MG63 (cell line): ENCODE measurements at places on chromosomes 7 and 10. TPM values are rescaled to one million over a fixed set of nuclear protein-coding genes. Genes with fewer than 3 reads are reported as not detected.

- DNase-seq = no peak
Observed at GRCh38 chr10:132702601-132703418, 83.1 kb downstream of the NKX6-2 start.

- no peak for DNase-seq
Observed at GRCh38 chr10:5933909-5934546, 43.3 kb downstream of the IL15RA start.

DNA sequence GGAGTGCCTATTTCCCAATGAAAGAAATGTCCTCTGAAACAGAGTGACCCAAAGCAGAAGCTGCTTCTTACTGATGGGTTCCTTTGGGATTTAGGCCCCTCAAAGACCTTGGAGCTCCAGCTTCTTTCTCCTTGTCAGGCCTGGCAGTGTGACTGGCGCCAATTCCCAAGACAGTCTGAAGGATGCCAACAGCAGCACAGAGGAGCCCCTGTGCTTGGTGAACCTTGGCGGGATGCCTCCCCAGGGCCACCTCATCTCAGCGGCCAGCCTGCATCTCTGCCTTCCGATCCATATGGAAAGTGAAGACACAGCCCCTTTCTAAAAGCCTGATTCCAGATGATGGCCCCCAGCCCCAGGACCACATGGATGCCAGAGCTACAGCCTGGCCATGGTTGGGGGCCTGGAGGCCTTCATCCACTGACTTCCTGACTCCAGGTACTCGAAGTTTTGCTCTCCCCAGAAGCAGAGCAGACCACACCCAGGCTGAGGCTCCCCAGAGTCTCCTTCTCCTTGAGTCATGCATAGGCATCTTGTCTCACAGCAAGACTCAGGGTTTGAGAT lies 45.4 kb downstream of the FBXW4 start:
- no peak for DNase-seq

DNA sequence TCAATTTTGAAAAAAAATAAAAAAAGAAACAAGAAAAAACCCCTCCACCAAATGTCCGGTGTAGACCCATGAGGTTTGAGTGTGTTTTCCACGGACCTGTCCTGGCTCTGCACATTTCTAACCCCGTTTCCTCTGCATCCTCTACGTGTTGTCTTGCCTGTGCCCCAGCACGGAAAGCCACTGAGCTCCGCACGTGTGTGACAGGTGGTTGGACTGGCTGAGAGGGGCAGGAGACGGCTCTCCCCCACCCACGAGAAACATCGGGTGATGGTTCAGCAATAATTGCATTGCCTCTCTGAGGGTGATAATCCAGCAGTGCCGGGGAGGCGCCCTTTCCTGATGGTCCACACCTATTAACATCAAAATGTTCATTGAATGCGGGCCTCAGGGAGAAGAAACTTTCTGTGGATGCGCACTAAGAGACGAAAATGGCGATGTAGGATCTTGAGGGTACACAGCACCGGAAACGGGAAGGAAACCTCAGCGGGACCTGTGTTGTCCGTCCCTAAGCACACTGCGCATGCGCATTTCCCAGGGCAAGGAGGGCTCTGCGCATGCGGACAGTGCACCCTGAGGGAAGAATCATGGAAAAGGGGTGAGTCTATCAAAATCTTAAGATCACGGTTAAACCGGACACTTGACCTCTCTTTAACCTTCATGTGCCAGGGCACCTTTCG lies 470.1 kb upstream of the ADARB2 start:
- DNase-seq = no peak

DNA sequence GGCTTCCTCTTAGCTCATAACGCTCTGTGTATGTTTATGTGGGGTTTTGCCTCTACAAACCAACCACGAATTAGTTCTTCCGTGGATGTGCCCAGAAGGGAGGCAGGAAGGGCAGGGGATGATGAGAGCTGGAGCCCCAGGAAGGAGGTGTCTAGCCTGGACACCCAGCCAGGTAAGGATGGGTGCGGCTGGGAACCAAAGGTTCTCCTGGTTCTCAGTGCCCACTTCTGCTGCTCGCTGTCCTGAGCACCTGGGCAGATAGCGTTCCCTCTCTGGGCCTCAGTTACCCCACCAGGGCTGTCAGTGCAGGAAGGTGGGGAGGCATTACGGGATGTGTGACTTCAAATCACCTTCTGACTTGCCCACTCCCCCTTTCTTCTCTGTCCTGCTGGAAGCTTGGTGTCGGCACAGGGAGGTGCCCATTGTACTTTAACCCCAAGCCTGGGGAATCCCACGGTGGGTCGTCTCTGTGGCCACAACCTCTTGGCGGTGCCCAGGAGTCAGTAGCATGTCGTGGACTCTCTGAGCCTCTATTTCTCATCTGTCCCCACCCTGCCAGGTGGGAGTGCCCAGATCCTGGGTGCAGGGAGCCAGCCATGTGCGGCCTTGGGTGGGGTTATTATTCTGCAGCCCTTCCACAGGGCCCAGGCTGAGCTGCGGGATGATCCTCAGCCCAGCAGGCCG lies 18.7 kb upstream of the PCBD1 start:
- DNase-seq = no peak

GRCh38 chr10:77960829-77961329 lies 34.3 kb upstream of the DLG5 start:
- no peak for DNase-seq

GRCh38 chr7:22732556-22733126 lies 5.6 kb downstream of the IL6 start:
- no peak for DNase-seq

DNA sequence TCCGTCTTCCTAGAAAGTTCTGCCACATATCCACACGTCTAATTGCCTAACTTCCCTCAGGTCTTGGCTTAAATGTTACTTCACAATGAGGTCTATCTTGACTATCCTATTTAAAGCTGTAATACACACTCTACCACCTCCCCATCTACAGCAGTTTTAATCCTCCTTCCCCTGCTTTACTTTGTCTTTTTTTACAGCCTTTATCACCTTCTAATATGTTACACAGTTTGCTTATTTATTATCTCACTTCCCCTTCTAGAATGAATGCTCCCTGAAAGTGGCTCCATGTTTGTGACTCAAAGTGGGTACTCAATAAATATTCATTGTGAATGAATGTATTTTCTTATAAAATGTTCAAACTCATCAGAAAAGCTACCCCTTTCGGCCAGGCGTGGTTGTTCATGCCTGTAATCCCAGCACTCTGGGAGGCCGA lies 13.6 kb upstream of the MICU1 start:
- no peak for DNase-seq

GRCh38 chr10:129411772-129412171 lies 55.3 kb upstream of the MGMT start:
- no peak for DNase-seq

DNA sequence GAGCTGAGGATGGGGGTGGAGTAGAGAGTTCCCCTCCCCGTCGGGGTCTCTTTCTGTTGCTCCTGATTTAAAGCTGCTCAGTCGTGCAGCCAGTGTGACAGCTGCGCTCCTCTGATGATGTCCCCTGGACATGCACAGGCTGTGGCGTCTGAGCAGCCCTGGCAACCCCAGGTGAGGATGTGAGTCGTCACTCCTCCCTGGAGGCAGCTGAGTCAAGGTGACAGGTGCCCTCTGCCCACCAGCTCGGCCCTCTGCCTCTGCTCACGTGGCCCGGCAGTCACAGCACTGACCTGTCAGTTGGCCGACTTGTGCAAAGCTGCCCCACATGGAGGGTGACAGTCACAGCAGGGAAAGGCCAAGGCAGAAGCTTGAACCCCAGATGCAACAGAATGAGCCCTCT lies 33.9 kb downstream of the ANXA8 start:
- DNase-seq = no peak

- DNase-seq = no peak
Observed at GRCh38 chr10:110698340-110698739, 54.2 kb downstream of the RBM20 start.

DNA sequence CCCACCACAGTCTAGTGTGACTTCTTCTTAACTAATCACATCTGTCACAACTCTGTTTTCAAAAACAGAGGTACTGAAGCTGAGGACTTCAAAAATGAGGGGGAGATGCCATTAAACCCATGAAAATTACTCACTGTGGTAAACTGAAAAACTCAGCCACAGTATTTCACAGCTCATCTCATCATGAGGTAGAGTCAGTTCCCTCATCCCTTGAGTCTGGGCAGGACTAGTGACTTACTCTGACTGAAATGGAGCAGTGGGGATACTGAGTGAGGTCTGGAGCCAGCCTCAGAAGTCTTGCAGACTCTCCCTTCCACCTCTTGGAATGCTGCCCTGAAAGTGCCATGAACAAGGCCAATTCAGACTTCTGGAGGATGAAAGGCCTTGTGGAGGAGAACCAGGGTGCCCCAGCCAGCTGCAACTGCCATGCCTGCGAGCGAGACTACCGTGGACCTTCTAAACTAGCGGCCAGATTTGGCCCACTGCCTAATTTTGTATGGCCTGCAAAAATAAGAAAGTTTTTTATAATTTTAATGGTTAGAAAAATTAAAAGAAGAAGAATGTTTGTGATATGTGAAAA lies 24.7 kb upstream of the ANKRD1 start:
- no peak for DNase-seq

DNA sequence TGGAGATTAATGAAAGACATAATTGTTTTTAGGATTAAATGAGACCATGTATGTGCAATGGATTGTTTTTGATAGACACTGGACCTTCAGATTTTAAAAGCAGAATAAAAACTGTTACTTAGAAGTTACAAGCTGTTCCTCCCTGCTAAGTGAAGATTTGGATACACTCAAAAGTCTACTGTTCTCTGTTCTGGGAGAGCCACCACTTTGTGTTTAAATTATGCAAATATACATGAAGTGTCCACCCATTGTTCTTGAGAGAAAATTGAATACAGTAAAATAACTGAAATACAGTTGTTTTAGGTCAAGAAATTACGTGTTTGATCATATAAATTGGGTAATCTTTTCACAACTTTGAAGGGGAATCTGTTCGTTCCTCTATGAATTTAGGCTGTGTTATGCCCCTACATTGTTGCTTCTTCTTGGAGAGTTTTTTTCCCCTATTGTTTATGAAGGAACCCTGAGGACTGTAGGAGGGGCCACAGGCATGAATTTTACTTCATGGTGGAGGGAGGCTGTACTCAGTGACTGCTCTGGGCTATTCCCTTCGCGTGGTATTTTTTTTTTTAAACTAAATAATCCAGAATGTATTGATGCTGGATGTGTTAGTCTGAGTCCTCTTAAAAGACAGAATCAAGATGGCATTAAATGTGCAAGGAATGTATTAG lies 18.6 kb upstream of the VCL start:
- no peak for DNase-seq

GRCh38 chr10:33293531-33294170 lies 40.8 kb downstream of the NRP1 start:
- DNase-seq = no peak

DNA sequence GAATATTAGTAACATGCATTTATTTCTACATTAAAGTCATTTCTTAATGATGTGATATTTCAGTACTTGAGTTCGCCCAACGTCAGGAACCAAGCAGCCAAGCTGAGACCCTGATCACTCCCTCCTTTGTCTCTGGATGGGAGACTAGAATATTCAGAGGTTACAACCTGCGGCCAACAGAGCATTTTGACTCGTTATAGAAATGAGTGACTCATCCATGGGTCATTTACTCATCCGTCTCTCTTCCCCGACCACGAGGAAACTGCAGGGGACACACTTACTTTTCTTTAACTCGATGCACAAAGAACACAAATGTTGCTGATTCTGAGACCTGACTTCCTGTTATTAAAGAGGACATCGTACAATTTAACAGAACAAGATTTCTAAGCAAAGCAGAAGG lies 343.3 kb downstream of the FRMD4A start:
- DNase-seq = no peak

GRCh38 chr7:107920048-107920772 lies 29.2 kb downstream of the DLD start:
- DNase-seq = no peak

GRCh38 chr10:112701211-112701877 lies 248.7 kb upstream of the TCF7L2 start:
- no peak for DNase-seq

GRCh38 chr10:52312942-52313255 lies 1.2 kb upstream of the DKK1 start:
- DNase-seq = no peak

DNA sequence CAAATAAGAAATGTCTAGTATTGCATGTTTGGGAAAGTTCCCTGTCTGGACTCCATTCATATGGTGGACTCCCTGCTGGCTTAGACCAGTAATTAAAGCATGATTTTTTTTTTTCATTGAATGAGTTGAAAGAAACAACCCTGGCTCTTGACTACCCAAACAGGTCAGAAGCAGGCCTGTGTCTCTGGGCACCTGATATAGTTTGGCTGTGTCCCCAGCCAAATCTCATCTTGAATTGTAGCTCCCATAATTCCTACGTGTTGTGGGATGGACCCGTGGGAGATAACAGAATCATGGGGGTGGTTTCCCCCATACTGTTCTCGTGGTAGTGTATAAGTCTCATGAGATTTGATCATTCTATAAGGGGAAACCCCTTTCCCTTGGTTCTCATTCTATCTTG lies 206.2 kb downstream of the TMEM178B start:
- no peak for DNase-seq

- no peak for DNase-seq
Observed at GRCh38 chr7:151905353-151905752, 28.4 kb upstream of the PRKAG2 start.

DNA sequence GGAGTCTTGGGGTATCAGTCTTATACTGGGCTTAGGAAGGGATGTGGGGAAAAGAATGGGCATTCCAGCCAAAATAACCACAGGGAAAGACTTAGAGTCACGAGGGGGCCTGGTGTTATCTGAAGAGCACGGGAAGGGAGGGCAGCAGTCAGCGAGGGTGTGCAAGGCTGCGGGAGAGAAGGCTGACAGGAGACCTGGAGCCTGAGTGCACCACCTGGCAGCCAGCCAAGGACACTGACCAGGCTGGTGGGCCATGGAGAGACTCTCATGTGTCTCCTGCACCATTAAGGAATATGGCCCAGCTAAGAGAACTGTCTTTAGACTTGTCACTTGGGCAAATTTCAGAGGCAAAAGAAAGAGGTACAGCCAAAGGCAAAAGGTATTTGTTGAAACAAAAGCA lies 69.6 kb downstream of the PKD1L1 start:
- DNase-seq = no peak

SMKR1 gene
- total RNA-seq = 0.56 TPM in 1 of 2 replicates, not detected in the other

SHH gene
- not detected in 2 replicates for total RNA-seq

SPDYE3 gene
- not detected in 2 replicates for total RNA-seq

CALCR gene
- total RNA-seq = not detected in 2 replicates

SFRP4 gene
- total RNA-seq = 13.1 and 16.3 TPM in 2 replicates

ST8SIA6 gene
- not detected in 2 replicates for total RNA-seq

FAM221A gene
- total RNA-seq = 0.63 and 1.6 TPM in 2 replicates

TMEM184A gene
- not detected in 2 replicates for total RNA-seq

FGFBP3 gene
- total RNA-seq = not detected in 2 replicates

NKX2-3 gene
- total RNA-seq = 0.46 TPM in 1 of 2 replicates, not detected in the other

ACHE gene
- total RNA-seq = not detected in 2 replicates
